ENCODE measurements at places on chromosomes 16 and 17. TPM values are rescaled to one million over a fixed set of nuclear protein-coding genes. Genes with fewer than 3 reads are reported as not detected.

- H3K36me3 ChIP-seq, result peaks cover 5% of the 10 kb centered on the region
- DNase-seq, result no peak
- peaks cover 30% of the 10 kb centered on the region for H3K4me1 ChIP-seq
- peaks cover 55% of the 10 kb centered on the region for H3K27me3 ChIP-seq
- H3K4me3 ChIP-seq, result peak within 1 kb of the TSS; percentile 14
Measured at GRCh38 chr17:7262192-7262934, at the start of gene CLDN7. TSS of gene CLDN7 (minus strand) at chr17:7262478. CDS start at chr17:7262043, 435 bp downstream.

Gene EPOP
- polyA plus RNA-seq, result not detected

DNA sequence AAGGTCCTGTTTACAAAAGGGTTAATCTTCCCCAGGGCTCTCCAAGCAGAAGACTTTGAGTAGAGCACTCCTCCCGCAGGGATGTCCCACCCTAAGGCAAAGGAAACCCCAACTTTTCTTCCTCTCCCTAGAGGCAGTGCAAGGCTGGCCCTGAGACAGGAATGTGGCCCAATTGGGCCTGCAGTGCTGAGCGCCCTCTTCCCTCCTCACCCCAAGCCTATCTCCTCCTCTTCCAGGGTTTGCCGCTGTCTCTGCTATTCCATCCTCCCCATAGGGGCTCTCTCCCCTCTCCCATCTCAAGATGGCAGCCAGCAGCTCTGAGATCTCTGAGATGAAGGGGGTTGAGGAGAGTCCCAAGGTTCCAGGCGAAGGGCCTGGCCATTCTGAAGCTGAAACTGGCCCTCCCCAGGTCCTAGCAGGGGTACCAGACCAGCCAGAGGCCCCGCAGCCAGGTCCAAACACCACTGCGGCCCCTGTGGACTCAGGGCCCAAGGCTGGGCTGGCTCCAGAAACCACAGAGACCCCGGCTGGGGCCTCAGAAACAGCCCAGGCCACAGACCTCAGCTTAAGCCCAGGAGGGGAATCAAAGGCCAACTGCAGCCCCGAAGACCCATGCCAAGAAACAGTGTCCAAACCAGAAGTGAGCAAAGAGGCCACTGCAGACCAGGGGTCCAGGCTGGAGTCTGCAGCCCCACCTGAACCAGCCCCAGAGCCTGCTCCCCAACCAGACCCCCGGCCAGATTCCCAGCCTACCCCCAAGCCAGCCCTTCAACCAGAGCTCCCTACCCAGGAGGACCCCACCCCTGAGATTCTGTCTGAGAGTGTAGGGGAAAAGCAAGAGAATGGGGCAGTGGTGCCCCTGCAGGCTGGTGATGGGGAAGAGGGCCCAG, 1.0 kb downstream of the PRRT2 start:
- peaks cover 74% of the 10 kb centered on the region for H3K4me1 ChIP-seq
- peak overlapping the region; percentile 46 for H3K4me3 ChIP-seq
- H3K27me3 ChIP-seq, result no peaks in the 10 kb centered on the region
- peaks cover 12% of the 10 kb centered on the region for H3K36me3 ChIP-seq
- H3K27ac ChIP-seq, result peak overlapping the region; percentile 94
- DNase-seq, result no peak

DNA sequence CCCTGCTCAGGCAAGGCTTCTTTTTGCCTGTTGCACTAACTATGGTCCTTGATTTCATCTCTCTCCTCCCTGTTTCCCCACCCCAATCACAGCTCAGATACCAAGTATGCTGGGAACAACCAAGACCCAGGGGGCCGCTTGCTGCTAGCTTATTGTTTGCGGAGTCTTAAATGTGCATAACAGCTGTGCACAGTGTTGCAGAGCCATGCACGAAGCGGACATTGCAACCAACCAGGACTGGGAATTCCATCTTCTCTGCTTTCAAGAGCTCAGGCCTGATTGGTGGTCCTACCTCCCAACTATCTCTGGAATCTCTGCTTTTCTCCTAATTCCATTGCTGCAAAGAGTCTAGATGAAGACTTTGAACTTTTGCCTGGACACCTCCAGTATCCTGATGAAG, 281.3 kb upstream of the TNRC6C start:
- H3K4me1 ChIP-seq, result peaks cover 19% of the 10 kb centered on the region
- no peaks in the 10 kb centered on the region for H3K27me3 ChIP-seq
- no peak for DNase-seq
- no peak overlapping the region for H3K4me3 ChIP-seq
- H3K27ac ChIP-seq, result no peak overlapping the region

DNA sequence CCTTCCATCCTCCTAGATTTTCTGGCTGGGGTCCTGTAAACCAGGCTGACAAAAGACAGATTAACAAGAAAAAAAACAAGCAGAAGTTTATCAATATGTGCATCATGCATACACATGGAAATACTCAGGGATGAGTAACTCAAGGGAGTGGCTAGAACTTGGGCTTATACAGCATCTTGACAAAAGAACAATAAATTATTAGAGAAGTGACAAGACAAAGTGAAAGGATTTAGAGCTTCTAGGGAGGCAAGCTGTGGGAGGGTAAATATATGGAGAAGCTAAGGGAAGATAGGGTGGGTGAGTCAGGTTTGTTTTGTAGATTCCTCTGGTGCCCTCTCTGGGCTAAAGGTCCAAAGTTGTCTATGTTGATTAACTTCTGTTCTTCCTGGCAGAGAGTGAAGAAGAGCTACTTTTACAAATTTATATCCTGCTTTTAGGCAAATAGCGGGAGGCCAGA, 48.0 kb upstream of the NDRG4 start:
- no peaks in the 10 kb centered on the region for H3K27me3 ChIP-seq
- no peaks in the 10 kb centered on the region for H3K4me1 ChIP-seq
- H3K27ac ChIP-seq, result no peak overlapping the region
- no peak overlapping the region for H3K4me3 ChIP-seq
- no peaks in the 10 kb centered on the region for H3K36me3 ChIP-seq

Gene SPPL2C
- not detected for polyA plus RNA-seq

GRCh38 chr16:86370062-86370461, 140.3 kb upstream of the FOXF1 start:
- H3K4me3 ChIP-seq, result no peak overlapping the region
- H3K27me3 ChIP-seq, result no peaks in the 10 kb centered on the region
- no peak for DNase-seq
- H3K4me1 ChIP-seq, result peaks cover 28% of the 10 kb centered on the region
- H3K27ac ChIP-seq, result no peak overlapping the region

Data from sigmoid colon (tissue), 7 donors.